ENCODE measurements at places on chromosomes 6 and 20.

DNA sequence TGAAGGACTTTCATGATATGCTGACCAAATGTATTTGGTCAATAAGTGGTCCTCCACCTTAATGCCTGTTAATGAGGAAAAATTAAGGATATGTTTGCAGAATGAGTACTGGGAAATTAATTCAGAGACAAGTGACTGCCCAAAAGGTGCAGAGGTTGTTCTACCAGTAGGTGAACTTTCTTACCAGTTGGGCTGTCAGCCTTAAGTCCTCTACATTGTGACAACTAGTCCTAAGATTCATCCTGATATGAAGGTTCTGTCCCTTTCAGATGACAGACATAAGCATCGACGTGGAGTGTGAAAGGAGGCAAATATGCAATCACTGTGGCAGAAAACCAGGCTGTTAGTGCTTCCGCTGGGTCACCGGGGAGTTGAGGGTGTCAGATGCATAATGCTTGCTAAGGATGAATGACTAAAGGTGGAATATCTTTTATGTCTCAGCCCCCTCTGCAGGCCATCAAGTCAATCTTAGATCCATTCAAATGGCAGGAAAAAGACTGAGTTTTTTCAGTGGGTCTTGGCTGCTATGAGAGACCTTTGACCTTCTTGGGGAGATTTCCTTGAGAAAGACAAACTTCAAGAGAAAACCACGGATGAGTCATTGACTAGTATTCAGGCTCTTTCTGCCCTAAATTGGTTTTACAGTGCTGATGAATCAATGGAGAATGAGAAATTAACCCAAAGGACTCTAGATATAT lies 226.0 kb downstream of the TPBG start:
- peak; percentile 70 for DNase-seq

- no peak for DNase-seq
These were observed 6.5 kb upstream of the TMEM242 start for GRCh38 chr6:157329829-157330228.

GRCh38 chr6:139129284-139129683 lies 5.6 kb upstream of the HECA start:
- no peak for DNase-seq

GRCh38 chr6:130240232-130240631 lies 17.5 kb upstream of the SAMD3 start:
- no peak for DNase-seq

DNA sequence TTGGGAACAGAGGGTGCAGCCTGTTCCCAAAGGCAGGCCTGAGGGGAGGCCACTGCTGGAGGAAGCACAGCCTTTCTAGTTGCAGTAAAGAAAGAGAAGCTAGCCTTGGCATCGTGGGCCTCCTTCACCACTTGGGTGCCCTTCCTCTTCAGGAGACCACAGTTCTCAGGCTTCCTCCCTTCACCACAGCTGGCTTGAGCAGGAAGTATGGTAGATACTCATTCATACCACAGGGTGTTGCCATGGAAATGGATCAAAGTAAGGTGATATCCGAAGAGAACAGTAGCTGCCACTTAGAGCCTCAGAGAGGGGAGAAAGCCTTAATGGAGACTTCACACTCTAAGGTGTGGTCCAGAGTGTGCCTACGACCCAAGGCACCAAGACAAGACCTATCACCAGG lies 120.4 kb upstream of the RIPOR2 start:
- DNase-seq = no peak

- DNase-seq = no peak
These were observed 151.0 kb downstream of the CLIC5 start for GRCh38 chr6:45864651-45865050.

GRCh38 chr6:35687658-35688604 lies 784 bp downstream of the FKBP5 start:
- peak; percentile 84 for DNase-seq

GRCh38 chr6:158649289-158650143 lies at the start of gene SYTL3:
Gene SYTL3 (plus strand): TSS chr6:158650054. CDS start chr6:158663269, 13,215 bp downstream.
- no peak for DNase-seq

DNA sequence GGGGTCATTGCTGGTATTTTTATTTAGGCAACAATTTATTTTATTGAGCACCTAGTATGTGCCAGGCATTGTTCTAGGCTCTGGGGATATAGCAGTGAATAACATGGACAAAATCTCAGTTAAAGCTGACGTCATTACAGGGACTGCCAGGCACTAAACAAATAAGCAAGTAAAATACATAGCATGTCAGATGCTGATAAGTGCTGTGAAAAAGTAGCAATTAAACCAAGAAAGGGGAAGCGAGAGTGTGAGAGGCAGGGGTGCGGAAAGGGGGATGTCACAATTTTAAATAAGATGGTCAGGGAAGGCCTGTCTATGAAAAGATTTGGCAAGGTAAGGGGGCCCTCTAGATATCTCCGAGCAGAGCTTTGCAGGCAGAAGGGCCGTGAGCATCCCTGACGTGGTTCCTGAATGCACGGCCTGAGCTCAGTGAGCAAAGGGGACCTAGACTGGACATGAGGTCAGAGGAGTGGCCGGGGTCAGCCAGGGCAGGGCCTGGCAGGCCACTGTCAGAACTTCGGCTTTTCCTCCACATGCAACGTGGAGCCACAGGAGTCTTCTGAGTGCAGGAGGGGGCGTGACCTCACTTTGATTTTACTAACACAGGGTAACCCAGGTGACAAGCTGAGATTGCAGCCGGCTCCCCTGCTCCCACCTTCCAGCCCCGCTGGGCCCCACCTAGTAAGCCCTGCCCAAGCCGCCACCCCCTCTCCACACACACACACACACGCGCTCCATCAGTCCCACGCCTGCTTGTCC lies 24.2 kb upstream of the SIRPA start:
- DNase-seq = no peak

DNA sequence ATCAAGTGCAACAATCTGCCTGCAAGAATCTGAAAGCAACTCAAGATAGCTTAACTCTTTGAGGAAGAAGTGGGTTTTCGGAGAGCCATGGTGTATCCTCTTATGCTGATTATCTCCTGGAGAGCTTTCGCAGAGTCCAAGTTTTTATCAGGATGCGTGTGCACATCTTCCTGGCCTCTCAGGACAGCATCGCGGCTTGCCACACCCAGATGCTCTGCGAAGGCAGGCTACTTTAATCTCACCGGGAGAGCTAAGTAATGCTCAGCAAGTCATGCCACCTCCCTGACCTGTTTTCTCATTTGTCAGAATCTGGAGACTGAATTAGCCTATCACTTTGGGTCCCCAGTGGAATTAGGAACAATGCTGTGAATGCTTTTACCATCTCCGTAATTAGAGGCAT lies 52.9 kb downstream of the TTI1 start:
- no peak for DNase-seq

DNA sequence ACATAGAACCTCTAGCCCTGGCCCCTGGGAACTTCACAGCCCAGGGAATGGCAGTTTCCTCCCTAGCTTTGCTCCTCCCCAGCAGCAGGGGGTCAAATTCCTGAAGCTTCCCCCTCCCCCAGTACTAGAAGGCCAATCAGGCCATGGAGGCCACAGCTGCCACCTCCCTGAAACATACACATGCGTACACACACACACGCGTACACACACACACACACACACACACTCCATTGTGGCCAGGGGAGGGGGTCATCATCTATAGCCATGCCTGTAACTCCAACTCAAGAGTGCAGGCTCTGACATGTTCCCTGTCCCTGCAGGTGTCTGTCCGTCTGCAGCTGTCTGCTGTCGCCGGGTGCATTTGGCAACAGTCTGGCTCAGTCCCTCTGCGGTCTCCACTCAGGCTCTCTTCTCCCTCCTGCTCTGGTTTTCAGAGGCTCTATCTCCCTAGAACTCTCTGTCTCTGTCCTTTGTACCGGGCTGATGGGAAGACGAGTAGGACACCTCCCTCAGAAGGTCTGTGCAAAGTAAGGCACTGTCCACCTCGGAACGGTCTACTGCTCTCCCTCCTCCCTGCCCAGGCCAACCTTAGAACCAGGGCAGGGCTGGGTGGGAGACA lies 1.4 kb downstream of the LRFN2 start:
- DNase-seq = no peak

- DNase-seq = no peak
These were observed 169.0 kb downstream of the BACH2 start for GRCh38 chr6:90127595-90127994.

DNA sequence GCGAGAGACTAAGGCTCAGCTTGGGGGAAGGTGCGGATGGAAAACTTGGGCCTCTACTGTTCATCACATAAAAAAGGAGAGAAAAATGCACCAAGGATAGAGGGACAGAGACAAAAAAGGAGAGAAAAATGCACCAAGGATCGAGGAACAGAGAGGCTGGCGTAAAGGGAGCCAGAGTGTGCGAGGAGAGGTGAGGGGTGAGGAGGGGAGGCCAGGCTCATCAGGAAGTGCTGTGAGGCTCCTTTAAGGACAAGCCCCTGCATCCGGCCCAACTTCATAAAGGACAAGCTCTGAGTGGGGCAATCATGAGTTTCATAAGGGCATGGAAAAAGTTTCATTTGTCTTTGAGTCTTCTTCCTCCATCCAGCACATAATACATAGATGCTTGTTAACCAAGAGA lies 117.2 kb upstream of the NXT1 start:
- DNase-seq = no peak

DNA sequence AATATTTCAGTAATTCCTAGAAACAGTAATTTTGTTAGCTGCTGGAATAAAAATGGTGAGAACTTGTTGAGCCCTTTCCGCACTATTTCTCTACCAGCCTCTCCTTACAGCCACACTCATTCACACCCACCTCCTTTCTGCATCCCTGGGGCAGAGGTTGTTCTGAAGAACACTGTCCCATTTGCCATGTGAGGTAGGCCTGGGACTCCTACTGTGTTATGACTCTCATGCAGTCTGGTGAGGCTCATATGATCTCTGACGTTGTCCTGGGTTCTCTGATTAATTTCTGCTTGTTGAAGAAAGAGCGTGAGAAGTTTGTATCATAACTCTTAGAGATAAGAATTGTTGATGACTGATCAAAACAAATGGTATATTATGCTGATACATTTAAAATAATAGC lies 4.1 kb upstream of the KCNQ5 start:
- no peak for DNase-seq
